Hematopoietic multipotent progenitor cell (in vitro differentiated cells): ENCODE measurements at places on chromosomes 11 and 22.

GRCh38 chr22:36493690-36494110 is 12.3 kb upstream of the TXN2 start:
- no peak for DNase-seq

GRCh38 chr11:59802639-59803176 is 7.9 kb downstream of the MRPL16 start:
- peak; percentile 57 for DNase-seq

- DNase-seq, result no peak
Observed at GRCh38 chr11:96114178-96115064, 190.5 kb upstream of the MTMR2 start.

GRCh38 chr11:21820176-21820575 is 372.7 kb upstream of the ANO5 start:
- no peak for DNase-seq

DNA sequence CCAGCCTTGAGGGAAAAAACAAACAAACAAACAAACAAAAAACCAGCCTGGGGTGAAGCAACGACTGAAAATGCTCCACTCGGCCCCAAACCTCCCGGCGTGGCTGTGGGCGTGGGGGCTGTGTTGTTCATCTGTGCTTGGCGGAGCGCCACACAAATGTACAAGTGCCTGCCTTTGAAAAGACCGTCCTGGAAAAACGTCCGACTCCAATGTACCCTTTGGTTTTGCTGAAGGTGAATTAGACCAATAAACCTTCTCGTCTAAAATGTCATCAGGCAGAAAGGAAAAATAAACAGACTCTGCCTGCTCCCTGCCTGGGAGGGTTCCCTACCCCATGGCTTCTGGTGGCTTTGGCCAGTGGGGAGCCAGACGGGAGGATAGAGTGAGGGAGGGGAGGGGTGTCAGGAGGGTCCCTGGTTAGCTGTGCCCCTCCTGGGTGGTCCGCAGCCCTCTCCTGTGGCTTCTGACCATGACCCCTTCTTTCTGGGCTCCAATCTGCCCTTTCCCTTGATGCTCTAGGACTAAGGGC is 93.9 kb downstream of the TRMU start:
- DNase-seq, result no peak

DNA sequence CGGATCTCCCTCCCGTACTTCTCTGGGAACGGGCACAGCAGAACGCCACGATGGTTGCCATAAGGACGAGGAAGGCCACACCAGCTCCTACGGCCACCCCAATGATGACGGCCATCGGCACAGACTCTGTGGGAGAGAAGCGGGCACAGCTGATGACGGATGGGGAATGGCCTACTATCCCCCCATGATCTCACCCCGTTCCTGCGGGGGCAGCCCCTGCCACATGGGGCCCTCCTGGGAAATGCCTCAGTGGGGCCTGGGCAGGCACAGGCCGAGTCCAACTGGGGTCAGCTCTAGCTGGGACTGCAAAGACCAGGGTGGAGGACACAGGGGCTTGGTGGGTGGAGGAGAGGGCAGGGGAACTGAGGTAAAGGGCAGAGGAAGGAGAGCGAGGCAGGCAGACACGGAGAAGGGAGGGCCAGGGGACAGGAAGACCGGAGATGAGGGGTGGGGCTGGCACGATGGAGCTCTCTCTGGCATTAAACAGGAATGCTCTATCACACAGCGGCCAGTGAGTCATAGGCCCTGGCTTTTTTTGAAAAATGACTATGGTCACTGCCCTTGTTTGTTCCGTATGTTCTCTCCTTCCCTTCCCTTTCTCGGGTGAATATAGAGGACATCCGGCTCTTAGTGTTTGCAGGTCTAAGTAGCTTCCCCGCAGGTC is 76.0 kb downstream of the ST3GAL4 start:
- DNase-seq, result no peak

DNA sequence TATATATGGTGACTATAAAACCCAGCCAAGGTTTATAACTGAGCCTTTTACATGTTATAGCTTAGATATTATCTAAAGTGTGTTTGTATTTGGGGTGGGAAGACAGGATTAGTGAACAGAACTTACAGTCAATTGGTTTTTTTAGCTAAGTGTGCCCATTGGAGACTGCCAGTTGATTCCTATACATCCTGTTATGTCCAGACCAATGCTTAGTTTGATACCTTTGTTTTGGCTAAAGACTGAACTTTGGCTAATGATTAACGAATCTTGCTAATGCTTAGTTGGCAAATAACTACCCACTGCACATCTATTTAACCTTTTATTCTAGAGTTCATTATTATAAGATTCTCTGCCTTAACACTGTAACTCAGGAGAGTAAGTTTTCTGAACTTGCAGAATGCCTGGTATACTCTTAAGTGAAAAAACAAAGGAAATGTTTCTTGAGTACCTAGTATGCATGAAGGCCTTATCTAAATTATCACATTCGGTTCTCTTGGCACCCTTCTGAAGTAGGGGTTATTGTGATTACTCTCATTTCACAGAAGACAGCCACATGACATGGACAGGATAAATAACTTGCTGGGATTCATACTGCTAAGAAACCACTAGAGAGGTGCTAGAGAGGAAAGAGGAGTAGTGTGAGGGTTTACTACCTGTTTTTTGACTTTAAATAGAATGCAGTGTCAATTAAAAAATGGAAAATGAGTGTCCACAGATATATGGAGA is 54.0 kb downstream of the KREMEN1 start:
- DNase-seq, result no peak

DNA sequence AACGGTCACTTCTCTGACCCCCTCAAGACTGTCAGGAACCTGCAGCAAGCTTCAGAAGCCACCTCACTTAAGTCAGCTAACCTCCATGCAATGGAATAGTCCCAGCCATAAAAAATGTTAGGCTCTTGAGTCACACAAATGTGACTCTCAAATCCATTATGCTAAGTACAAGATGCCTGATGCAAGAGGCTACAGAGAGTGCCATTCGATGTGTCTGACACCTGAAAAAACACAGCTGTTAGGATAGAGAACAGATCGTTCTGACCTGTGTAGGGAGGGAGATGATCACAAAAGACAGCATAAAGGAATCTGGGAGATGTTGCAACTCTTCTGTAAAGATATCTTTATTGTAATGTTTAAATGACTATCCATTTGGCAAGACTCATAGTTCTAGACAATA is 712.4 kb downstream of the TBC1D22A start:
- no peak for DNase-seq

GRCh38 chr11:78386215-78386941 is 31.2 kb downstream of the GAB2 start:
- no peak for DNase-seq

DNA sequence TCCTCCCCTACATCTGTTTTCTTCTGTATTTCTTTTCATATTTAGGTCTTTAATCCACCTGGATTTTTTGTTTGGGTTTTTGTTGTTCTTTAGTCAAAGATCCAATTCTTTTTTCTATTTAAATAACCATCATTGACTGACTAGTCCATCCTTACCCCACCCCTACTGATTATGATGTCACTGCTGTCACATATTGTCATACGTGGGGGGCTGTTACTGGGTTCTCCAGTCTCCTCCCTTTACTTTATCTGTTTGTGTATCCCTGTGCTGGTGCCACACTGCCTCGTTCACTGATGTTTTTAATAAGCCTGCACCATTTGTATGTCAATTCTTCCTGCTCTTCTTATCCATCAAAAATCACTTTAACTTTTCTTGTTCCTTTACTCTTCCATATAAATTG is 6.9 kb upstream of the DCPS start:
- DNase-seq, result no peak

DNA sequence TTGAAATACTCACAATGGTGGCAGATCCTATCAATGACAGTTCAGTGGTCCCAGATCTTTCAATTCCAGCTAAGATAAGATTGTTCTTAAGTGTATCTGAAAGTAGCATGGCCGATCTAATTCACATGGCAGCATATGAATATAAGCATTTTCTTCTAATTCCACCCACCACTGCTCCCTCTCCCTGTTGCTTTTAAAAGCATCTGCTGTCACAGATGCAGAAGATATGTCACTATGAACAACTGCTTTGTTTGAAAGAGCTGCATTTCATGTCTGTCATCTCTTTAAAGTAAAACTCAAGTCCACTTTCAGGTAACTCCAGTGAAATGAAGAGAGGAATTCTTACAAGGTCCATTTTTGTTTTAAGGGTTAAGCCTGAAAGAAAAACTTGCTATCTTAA is 1044.0 kb downstream of the DLG2 start:
- no peak for DNase-seq

DNA sequence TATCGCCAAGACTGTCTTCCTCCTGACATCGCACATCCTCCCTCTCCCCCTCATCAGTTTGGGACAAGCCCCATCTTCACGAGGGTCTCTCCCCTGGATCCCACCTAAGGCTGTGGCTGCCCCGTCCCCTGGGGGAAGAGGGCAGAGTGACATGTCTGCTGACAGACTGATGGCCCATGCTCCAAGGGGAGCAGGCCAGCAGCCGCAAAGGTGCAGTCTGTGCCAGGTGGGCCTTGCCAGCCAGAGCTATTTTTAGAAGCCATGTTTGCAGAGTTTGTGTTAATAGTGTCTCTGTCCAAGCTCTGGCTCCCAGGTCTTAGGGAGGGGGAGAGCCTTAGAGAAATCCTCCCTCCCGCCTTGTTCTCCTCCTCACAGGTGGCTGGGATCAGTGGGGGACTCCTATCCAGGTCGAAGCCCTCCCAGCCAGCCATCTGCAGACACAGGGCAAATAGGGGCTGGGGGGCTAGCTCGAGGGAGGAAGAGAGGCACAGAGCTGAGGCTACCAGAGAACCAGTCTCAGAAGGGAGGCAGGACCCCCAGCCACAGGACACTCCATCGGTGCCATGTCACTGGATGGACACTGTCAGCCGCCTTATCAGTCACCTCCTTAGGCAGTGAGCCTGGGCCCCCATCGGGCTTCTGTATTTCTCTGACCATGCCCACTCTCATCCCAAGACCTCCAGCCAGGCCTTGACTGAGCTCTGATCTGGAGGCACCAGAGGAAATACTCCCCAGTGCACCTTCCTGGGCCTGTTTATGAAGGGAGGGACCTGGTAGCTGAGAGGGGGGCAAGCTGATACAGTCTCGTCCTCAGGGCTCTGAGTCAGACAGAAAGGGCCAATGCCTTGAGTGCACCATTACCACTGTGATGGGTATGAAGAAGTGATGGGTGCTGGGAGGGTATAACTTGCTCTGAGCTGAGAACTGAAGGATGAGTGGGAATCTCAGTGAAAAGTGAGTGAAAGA is 49.3 kb downstream of the CHRDL2 start:
- DNase-seq, result no peak

DNA sequence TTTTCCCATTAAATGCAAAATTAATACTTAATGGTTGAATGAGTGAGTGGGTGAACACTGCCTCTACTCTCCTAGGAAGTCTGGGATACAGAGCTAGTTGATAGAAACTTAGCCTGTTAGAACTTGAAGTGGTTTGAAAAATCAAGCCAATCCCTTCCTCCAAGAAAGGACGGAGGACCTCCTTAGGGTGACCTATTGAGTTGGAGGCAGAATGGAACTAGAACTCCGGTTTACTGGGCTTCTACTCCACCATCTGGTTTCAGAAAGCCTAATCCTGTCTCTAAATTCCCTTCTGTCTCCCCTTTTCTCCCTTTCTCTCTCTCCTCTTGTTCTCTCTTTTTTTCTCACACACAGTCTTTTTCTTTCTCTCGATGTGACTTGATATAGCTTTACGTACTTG is 19.6 kb upstream of the IL18BP start:
- DNase-seq, result no peak

DNA sequence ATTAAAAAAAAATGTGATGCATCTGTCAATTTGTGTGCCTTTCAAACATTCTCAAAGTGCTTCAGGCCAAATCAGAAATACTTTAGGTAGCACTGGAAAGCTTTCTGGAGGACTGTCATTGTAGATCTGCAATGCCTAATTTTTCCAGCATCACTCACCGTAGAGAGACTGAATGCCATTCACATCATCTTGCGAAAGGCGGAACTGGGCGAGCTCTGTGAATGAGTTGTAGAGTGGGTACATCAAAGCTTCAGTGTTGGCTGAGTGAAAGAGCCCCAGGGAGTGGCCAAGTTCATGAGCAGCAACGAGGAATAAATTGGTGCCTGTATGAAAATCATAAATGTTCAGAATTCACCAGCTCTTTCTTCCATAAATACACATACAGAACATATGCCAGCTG is 4.0 kb downstream of the MMP10 start:
- no peak for DNase-seq

DNA sequence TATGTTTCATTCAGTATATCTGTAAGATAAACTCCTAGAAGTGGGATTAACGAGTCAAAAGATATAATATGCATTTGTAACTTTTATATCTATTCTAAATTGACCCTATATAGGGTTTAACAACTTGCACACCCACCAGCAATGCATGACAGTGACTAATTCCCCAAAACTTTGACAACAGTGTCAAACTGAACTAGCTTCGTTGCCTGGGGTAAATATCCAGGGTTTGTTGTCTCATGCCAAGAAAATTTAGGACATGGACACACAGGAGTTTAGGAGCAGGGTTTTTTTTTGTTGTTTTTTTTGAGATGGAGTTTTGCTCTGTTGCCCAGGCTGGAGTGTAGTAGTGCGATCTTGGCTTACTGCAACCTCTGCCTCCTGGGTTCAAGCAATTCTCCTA is 5.1 kb downstream of the SNU13 start:
- DNase-seq, result no peak

DNA sequence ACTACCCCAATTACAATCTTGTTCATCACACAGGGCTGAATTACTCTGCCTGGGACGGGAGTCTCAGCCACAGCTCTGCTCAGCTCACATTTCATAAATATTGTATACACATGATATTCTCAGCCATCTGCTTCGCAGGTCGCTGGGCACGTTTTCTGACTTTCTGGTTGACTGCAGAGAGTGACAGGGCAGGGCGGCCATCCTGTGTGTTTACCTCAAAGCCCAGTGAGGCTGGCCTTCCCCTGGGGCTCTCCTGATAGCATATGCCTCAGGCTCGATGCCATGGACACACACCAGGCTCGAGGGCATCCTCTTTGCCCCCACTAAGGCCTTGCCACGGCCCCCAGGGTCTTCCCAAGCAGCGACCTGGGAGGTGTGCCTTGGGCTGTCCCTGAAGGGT is 345.0 kb downstream of the CADM1 start:
- DNase-seq, result no peak
